ENCODE measurements at places on chromosomes 4 and X. TPM values are rescaled to one million over a fixed set of nuclear protein-coding genes. Genes with fewer than 3 reads are reported as not detected.

- H3K27me3 ChIP-seq, result no peaks in the 10 kb centered on the region
- H3K27ac ChIP-seq, result no peak overlapping the region
- H3K4me1 ChIP-seq, result no peaks in the 10 kb centered on the region
- no peak overlapping the region for H3K4me3 ChIP-seq
- no peaks in the 10 kb centered on the region for H3K36me3 ChIP-seq
- no peak for DNase-seq
These were observed 699.1 kb upstream of the AMOT start for GRCh38 chrX:113539599-113540356.

- no peaks in the 10 kb centered on the region for H3K36me3 ChIP-seq
- H3K27ac ChIP-seq, result no peak overlapping the region
- no peak for DNase-seq
- H3K4me3 ChIP-seq, result no peak overlapping the region
- no peaks in the 10 kb centered on the region for H3K27me3 ChIP-seq
- H3K4me1 ChIP-seq, result no peaks in the 10 kb centered on the region
These were observed 129.4 kb downstream of the SLC4A4 start for GRCh38 chr4:71468116-71468710.

GRCh38 chr4:38920186-38920585 lies 52.6 kb downstream of the FAM114A1 start:
- no peaks in the 10 kb centered on the region for H3K27me3 ChIP-seq
- no peak overlapping the region for H3K27ac ChIP-seq
- no peaks in the 10 kb centered on the region for H3K4me1 ChIP-seq
- peaks cover 84% of the 10 kb centered on the region for H3K36me3 ChIP-seq
- no peak overlapping the region for H3K4me3 ChIP-seq

GRCh38 chr4:10605031-10605430 lies 79.5 kb downstream of the CLNK start:
- no peaks in the 10 kb centered on the region for H3K36me3 ChIP-seq
- no peak for DNase-seq
- H3K27ac ChIP-seq, result no peak overlapping the region

- H3K4me3 ChIP-seq, result no peak overlapping the region
- DNase-seq, result no peak
- no peak overlapping the region for H3K27ac ChIP-seq
- H3K27me3 ChIP-seq, result no peaks in the 10 kb centered on the region
These were observed 160.5 kb downstream of the ZNF518B start for GRCh38 chr4:10296730-10297129.

DNA sequence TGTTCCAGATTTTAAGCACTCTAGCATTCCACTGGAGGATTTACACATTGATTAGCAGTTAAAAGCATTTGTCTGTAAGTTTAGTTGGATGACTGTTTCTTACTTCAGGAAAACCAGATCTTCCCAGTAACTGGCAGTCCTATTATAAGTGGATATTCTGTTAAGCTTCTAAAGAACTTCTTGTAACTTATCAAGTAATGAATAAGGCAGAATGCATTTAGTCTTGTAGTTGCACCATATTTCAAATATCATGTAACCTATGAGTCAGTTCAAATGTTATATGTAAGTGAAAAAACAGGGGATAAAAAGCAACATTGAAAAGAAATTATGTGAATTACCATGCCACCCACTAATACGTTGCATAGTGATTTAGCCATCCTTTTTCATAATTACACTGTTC lies 30.2 kb upstream of the TENM3 start:
- peaks cover 13% of the 10 kb centered on the region for H3K4me1 ChIP-seq
- H3K36me3 ChIP-seq, result no peaks in the 10 kb centered on the region
- H3K27ac ChIP-seq, result no peak overlapping the region
- DNase-seq, result no peak
- H3K4me3 ChIP-seq, result no peak overlapping the region
- no peaks in the 10 kb centered on the region for H3K27me3 ChIP-seq

DNA sequence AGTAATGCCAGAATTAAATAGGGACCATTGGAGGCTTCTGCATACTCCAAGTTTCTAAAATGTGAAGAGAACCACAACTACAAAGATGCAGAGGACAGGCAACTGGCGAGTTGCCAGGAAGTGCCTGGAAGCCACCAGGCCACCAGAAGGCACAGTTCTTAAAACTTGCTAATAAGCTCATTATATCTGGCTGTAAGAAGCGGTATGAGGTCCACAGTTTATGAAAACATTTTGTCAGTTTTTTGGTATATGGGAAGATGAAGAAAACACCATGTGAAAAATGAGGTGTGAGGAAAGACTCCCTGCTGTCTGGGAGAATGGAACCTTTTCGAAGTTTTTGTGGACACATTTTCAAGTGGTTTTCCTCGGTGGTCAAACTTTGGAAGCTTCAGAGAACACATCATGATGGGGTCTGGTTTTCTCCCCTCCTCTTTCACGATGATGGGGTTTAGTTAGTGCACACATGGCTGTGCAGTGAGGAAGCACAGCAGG lies 202.7 kb downstream of the NR3C2 start:
- no peak overlapping the region for H3K27ac ChIP-seq
- H3K4me1 ChIP-seq, result no peaks in the 10 kb centered on the region
- no peak for DNase-seq
- no peak overlapping the region for H3K4me3 ChIP-seq
- no peaks in the 10 kb centered on the region for H3K27me3 ChIP-seq

DNA sequence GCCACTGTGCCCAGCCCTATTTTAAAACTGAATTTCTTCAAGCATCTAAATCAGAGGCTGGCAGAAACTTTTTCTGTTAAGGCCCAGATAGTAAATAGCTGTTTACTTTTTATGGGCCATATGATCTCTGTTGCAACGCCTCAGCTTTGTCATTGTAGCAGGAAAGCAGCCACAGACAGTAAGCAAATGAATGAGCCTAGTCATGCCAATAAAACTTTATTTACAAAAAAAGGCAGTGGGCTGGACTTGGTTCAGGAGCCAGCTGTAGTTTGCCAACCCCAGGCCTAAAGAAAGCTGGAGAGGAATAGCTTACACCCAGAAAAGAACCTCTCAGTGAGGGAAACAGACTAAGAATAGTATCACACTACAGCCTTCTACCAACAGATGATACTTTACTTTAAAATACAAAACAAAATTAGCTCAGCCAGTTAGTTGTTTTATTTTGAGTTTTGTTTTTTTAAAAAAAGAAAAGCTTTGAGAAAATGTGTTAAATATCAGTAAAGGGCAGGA lies 25.5 kb downstream of the CHST7 start:
- no peaks in the 10 kb centered on the region for H3K27me3 ChIP-seq
- no peaks in the 10 kb centered on the region for H3K4me1 ChIP-seq
- no peaks in the 10 kb centered on the region for H3K36me3 ChIP-seq
- no peak for DNase-seq
- H3K27ac ChIP-seq, result no peak overlapping the region

GRCh38 chr4:101414496-101414895 lies 67.2 kb upstream of the PPP3CA start:
- DNase-seq, result no peak
- no peaks in the 10 kb centered on the region for H3K36me3 ChIP-seq
- H3K4me3 ChIP-seq, result no peak overlapping the region
- H3K27ac ChIP-seq, result no peak overlapping the region
- H3K27me3 ChIP-seq, result no peaks in the 10 kb centered on the region
- no peaks in the 10 kb centered on the region for H3K4me1 ChIP-seq

- DNase-seq, result no peak
- H3K4me3 ChIP-seq, result no peak overlapping the region
- H3K4me1 ChIP-seq, result no peaks in the 10 kb centered on the region
- no peaks in the 10 kb centered on the region for H3K36me3 ChIP-seq
- H3K27me3 ChIP-seq, result no peaks in the 10 kb centered on the region
These were observed 285.0 kb upstream of the DIPK2B start for GRCh38 chrX:45485719-45486118.

- H3K4me3 ChIP-seq, result no peak overlapping the region
- H3K27me3 ChIP-seq, result no peaks in the 10 kb centered on the region
- no peaks in the 10 kb centered on the region for H3K4me1 ChIP-seq
- H3K27ac ChIP-seq, result no peak overlapping the region
These were observed 130.2 kb downstream of the ENOX2 start for GRCh38 chrX:130772776-130773143.

The SMC1A gene
- total RNA-seq, result 38.0 TPM

- DNase-seq, result no peak
- no peaks in the 10 kb centered on the region for H3K4me1 ChIP-seq
- H3K27ac ChIP-seq, result no peak overlapping the region
- H3K27me3 ChIP-seq, result no peaks in the 10 kb centered on the region
- no peak overlapping the region for H3K4me3 ChIP-seq
- H3K36me3 ChIP-seq, result no peaks in the 10 kb centered on the region
These were observed 381.3 kb upstream of the INTU start for GRCh38 chr4:127251423-127251822.

The FAM50A gene
- 54.6 TPM for total RNA-seq

- no peaks in the 10 kb centered on the region for H3K27me3 ChIP-seq
- no peak for DNase-seq
- H3K36me3 ChIP-seq, result no peaks in the 10 kb centered on the region
- H3K4me1 ChIP-seq, result no peaks in the 10 kb centered on the region
- H3K27ac ChIP-seq, result no peak overlapping the region
These were observed 71.2 kb upstream of the EGFL6 start for GRCh38 chrX:13498238-13498637.

DNA sequence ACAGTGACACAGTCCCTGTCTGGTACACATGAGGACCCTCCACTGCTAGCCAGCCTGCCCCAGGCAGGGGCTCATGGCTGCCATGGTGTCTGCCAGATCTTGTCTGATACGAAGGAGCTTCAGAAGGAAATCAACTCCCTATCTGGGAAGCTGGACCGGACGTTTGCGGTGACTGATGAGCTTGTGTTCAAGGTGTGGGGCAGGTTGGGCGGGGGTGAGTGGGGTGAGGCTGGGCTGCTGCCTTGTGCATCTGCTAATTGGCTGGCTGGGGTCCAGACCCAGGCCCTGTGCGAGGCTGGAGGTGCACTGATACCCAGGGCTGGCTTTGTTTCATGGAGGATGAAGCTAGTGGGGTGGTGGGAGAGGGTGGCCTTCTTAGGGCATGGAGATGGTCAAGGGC lies 13.8 kb downstream of the CCDC22 start:
- no peak for DNase-seq
- no peaks in the 10 kb centered on the region for H3K4me1 ChIP-seq
- no peak overlapping the region for H3K4me3 ChIP-seq
- H3K27me3 ChIP-seq, result no peaks in the 10 kb centered on the region
- no peak overlapping the region for H3K27ac ChIP-seq
- no peaks in the 10 kb centered on the region for H3K36me3 ChIP-seq

The SNCA gene
- total RNA-seq, result 19.0 TPM

DNA sequence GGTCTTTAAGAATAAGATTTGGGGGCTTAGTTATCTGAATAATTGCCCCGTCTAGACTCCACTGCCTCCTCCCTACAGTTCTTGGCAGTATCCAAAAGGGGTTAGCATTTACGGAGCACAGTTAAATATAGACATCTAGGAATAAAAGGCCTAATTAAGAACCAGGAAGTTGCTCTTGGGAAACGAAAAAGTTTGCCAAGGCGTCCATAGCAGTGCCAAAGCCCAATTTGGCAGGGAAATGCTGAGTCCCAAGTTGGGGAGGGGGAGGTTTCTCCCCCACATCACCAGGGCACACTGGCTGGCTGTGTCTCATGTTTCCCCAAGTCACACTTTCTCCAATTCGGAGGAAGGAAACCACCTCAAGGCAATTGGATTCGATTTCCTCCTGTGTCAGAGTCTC lies 338.7 kb downstream of the FBXW7 start:
- no peaks in the 10 kb centered on the region for H3K36me3 ChIP-seq
- DNase-seq, result no peak
- peaks cover 7% of the 10 kb centered on the region for H3K4me1 ChIP-seq
- no peak overlapping the region for H3K4me3 ChIP-seq
- H3K27me3 ChIP-seq, result no peaks in the 10 kb centered on the region

DNA sequence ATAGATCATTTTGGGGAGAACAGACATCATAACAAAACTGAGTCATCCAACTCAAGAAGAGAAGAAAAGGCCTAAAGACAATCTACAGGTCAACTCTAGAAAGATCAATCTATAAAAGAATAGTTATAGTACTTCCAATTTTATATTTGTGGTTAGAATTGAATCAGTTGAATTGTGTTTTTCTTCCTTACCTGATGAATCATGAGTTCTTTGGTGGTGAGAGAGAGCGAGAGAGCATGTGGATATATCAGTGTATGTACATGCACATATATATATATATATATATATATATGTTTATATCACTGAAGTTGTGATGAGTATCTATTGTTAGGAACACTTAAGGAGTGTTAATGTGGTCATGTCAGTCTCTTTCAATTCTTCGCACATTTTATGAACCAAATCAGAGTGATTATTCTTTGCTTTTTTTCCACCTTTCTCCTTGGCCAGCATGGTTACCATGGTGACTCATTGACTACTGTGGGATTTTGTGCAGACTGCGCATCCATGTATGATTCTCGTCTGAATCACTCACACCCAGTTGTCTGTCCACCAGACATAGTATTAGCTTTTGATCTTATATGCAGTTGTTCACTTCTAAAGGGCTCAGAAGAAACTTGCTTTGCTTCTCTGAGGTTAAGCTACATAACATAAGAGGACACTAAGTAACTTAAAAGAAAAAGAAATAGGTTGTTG lies 90.4 kb upstream of the RAB40AL start:
- no peak overlapping the region for H3K4me3 ChIP-seq
- no peaks in the 10 kb centered on the region for H3K36me3 ChIP-seq
- no peak for DNase-seq
- no peaks in the 10 kb centered on the region for H3K27me3 ChIP-seq
- H3K4me1 ChIP-seq, result no peaks in the 10 kb centered on the region
- no peak overlapping the region for H3K27ac ChIP-seq

- no peak for DNase-seq
- H3K4me3 ChIP-seq, result peak within 1 kb of the TSS; percentile 27
- H3K27me3 ChIP-seq, result peaks cover 28% of the 10 kb centered on the region
- H3K4me1 ChIP-seq, result peaks cover 40% of the 10 kb centered on the region
- H3K27ac ChIP-seq, result no peak within 1 kb of the TSS
These were observed at the start of gene DUSP9 for GRCh38 chrX:153646620-153647373. DUSP9 (plus strand) TSS chrX:153647203; CDS start chrX:153647954, 751 bp downstream.

DNA sequence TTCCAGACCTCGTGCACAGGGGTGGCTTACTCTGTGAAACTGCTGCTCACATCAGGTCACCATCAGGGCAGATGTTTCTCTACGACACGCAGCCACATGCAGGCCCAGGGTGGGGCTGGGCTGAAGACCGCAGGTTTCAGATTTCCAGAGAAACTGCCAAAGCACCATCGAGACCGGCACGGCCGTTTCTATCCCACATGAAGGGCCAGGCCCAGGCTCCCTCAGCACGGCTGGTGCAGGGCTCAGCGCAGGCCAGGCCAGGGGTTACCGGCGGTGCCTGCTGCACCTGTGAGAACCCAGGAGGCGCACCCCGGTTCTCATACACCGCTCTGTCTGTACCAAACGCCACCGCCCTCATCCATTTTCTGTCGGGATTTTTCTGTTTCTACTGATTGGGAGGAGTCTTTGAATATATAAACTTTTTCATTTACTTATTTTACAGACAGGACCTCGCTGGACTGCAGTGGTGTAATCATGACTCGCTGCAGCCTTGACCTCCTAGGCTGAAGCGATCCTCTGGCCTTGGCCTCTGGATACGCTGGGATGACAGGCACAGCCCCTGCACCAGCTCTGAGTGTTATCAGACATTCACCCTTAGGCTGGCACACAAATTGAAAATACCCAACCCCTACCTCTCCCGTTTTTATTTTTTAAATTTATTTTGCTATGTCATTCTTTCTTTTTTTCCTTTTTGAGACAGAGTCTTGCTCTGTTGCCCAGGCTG lies 17.1 kb downstream of the CTBP1 start:
- H3K4me1 ChIP-seq, result peaks cover 24% of the 10 kb centered on the region
- peaks cover 100% of the 10 kb centered on the region for H3K36me3 ChIP-seq
- H3K27me3 ChIP-seq, result no peaks in the 10 kb centered on the region

The PLAC8 gene
- 2.5 TPM for total RNA-seq

GRCh38 chr4:115873048-115873447 lies 759.6 kb upstream of the NDST4 start:
- H3K4me1 ChIP-seq, result no peaks in the 10 kb centered on the region
- no peaks in the 10 kb centered on the region for H3K36me3 ChIP-seq
- H3K27me3 ChIP-seq, result no peaks in the 10 kb centered on the region
- H3K4me3 ChIP-seq, result no peak overlapping the region
- no peak overlapping the region for H3K27ac ChIP-seq

All from esophagus muscularis mucosa (tissue), 4 donors.